Ovary (tissue), 10 donors: ENCODE measurements at places on chromosomes 4 and X. TPM values are rescaled to one million over a fixed set of nuclear protein-coding genes. Genes with fewer than 3 reads are reported as not detected.

RENBP gene
- polyA plus RNA-seq: 1.2 TPM

POU4F2 gene
- not detected for polyA plus RNA-seq

MAOA gene
- polyA plus RNA-seq: 74.2 TPM

HTATSF1 gene
- polyA plus RNA-seq: 66.6 TPM

DNA sequence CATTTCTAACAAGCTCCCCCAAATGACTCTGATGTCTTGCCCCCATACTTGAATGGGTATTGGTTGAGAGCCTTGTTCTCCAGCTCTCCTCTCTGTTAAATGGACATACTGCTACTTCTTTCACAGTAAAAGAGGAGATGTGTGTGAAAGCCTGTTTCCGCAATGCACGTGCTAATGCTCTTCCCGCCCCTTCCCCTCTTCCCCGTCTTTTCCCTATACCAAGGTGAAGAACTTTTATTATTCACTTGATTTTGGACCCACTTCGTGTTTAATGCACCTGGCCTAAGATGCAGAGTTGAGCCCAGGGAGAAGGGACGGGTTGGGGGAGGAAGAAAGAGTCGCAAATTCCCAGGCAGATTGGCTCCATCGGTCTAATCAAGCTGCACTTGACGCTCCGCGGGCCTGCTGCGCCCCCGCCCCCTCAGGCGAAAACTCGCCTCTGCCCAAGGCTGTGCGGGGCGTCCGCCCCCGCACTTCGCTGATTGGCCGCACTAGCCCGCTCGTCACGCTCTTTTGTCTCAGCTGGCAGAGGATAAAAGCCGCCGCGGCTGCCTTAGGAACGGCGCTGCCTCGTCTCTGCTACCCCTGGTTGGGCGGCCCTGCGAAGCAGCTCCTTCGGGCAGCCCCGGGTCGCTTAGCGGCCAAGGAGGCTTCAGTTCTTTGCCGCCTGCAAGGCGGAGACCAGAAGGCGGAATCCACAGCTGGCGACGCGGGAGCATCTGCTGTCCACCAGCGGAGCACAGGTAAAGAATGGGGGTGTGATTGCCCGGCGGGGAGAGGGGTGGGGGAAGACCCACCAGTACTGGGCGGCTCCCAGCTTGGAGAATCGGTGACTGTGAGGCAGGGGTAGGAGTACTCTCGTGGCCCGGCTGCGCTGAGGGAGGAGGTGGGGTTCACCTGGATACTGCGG lies at the start of gene ZCCHC12:
Gene ZCCHC12 (plus strand): TSS at position 562 of the 910 bp plus-strand sequence. CDS start 1,421 bp downstream, outside the sequence.
- no peaks in the 10 kb centered on the region for H3K27me3 ChIP-seq
- H3K4me3 ChIP-seq: peak within 1 kb of the TSS; percentile 21
- no peaks in the 10 kb centered on the region for H3K4me1 ChIP-seq

GRCh38 chrX:776529-777230 lies 146.1 kb downstream of the SHOX start:
- H3K36me3 ChIP-seq: no peaks in the 10 kb centered on the region
- H3K4me3 ChIP-seq: no peak overlapping the region
- H3K27ac ChIP-seq: no peak overlapping the region
- H3K27me3 ChIP-seq: no peaks in the 10 kb centered on the region
- H3K4me1 ChIP-seq: no peaks in the 10 kb centered on the region

DNA sequence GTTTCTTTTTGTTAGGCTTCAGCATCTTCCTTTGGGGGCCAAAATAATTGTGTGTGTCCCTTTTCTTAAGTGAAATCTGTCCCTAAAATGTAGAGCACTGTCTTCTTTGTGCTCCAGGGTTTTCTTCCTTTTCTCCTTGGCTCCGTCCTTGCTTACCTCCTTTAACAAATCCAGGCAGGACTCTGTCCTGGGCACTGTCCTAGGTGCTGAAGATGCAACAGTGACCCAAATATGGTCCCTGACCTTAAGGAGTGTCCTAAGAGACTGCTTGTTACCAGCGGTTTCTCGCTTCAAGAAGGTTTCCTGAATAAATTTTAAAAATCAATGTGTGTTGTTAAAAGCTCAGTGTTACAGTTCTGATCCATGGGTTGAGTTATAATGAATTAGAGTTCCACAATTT lies 471.8 kb downstream of the KCNIP4 start:
- no peak overlapping the region for H3K4me3 ChIP-seq
- no peak for DNase-seq
- no peaks in the 10 kb centered on the region for H3K36me3 ChIP-seq
- H3K27me3 ChIP-seq: no peaks in the 10 kb centered on the region
- no peaks in the 10 kb centered on the region for H3K4me1 ChIP-seq
- no peak overlapping the region for H3K27ac ChIP-seq

DNA sequence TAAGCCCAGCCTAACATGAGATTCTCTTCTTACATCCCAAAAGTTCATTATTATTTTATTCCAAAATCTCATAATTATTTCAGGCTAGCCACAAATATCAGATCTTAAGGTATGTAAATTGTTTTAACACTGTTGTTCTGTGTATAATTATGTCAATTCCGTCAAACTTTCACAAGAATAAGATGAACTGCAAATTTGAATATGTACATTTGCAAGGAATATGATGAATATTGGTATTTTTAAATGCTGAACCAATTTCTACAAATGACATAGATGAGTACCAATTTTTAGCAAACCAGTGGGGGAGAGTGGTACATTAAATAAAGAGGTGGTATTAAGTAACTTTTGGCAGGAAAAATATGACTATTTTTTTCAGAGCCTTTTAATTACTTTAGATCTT lies 282.3 kb upstream of the MAD2L1 start:
- no peak overlapping the region for H3K27ac ChIP-seq
- H3K36me3 ChIP-seq: no peaks in the 10 kb centered on the region
- no peak for DNase-seq

DNA sequence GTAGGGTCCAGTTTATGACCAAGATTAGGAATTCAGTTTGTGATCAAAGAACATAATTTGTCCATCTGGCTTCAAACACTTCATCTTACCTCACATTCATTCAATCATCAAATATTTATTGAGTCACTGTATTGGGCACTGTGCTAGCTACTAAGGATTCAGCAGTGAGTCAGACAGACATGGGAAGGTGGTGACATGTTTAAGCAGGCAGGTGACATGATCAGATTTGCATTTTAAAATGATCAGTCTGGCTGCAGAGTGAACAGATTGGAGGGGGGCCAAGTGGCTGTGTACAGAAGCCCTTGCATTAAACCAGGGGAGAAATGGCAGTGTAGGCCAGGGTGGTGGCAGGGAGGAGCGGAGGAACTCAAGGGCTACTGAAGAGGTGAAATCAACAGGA lies 25.1 kb upstream of the APLN start:
- no peaks in the 10 kb centered on the region for H3K27me3 ChIP-seq
- H3K36me3 ChIP-seq: no peaks in the 10 kb centered on the region
- DNase-seq: no peak
- no peak overlapping the region for H3K4me3 ChIP-seq
- no peak overlapping the region for H3K27ac ChIP-seq

- peaks cover 8% of the 10 kb centered on the region for H3K4me1 ChIP-seq
- no peak for DNase-seq
- H3K27ac ChIP-seq: no peak overlapping the region
- no peaks in the 10 kb centered on the region for H3K36me3 ChIP-seq
- H3K4me3 ChIP-seq: no peak overlapping the region
- no peaks in the 10 kb centered on the region for H3K27me3 ChIP-seq
These were observed 52.5 kb downstream of the SORCS2 start for GRCh38 chr4:7244751-7245320.

- DNase-seq: no peak
- no peaks in the 10 kb centered on the region for H3K36me3 ChIP-seq
- H3K4me3 ChIP-seq: no peak overlapping the region
- H3K27ac ChIP-seq: no peak overlapping the region
- no peaks in the 10 kb centered on the region for H3K4me1 ChIP-seq
These were observed 236.0 kb downstream of the CAMK2D start for GRCh38 chr4:113525521-113525920.

GRCh38 chr4:153067376-153067775 lies 131.3 kb downstream of the FHDC1 start:
- no peaks in the 10 kb centered on the region for H3K27me3 ChIP-seq
- no peak for DNase-seq
- no peak overlapping the region for H3K27ac ChIP-seq
- H3K4me1 ChIP-seq: no peaks in the 10 kb centered on the region
- H3K36me3 ChIP-seq: no peaks in the 10 kb centered on the region

DNA sequence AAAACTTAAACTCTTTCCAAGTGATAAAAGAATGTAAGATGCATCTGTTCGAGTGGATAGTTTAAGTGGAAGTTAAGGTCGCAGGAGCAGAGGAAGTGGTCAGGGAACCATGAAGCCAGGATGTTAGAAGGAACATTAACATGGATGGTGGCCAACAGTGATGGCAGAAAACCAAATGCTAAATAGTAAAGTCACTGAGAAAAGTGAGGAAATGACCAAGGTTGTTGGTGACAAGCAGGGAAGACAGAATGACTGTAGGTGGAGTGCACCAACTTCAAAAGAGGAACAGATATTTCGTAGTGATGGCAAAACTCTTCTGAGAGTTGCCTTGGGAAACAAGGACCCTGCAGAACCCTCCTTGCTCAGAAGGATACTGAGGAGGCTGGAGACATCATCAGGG lies 226.2 kb downstream of the PALLD start:
- H3K4me3 ChIP-seq: no peak overlapping the region
- H3K36me3 ChIP-seq: no peaks in the 10 kb centered on the region
- no peak for DNase-seq
- no peak overlapping the region for H3K27ac ChIP-seq
- no peaks in the 10 kb centered on the region for H3K4me1 ChIP-seq
- H3K27me3 ChIP-seq: no peaks in the 10 kb centered on the region

DNA sequence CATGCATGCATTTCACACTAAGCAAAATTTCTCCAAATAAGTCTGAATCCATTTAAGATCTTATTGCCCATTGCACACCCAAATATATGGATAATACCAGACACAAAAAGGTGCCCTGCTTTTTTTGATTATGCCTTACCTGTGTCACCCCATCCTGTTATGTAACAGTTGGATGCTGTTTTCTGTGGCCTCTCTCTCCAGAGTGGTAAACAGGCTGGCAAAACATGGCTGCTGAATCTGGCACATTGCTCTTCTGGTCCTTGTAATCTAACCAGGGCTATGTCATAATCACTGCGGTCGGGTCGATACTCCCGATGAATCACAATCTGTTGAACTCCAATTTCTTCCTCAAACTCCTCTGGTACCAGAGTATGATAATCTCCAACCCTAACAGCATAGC lies 70.1 kb downstream of the PRSS12 start:
- peaks cover 3% of the 10 kb centered on the region for H3K4me1 ChIP-seq
- H3K36me3 ChIP-seq: no peaks in the 10 kb centered on the region
- no peak for DNase-seq
- H3K4me3 ChIP-seq: no peak overlapping the region
- no peaks in the 10 kb centered on the region for H3K27me3 ChIP-seq

- H3K4me3 ChIP-seq: no peak overlapping the region
- no peaks in the 10 kb centered on the region for H3K4me1 ChIP-seq
- no peaks in the 10 kb centered on the region for H3K36me3 ChIP-seq
- DNase-seq: no peak
- no peak overlapping the region for H3K27ac ChIP-seq
These were observed 203.5 kb downstream of the RBM46 start for GRCh38 chr4:154984616-154985015.

DNA sequence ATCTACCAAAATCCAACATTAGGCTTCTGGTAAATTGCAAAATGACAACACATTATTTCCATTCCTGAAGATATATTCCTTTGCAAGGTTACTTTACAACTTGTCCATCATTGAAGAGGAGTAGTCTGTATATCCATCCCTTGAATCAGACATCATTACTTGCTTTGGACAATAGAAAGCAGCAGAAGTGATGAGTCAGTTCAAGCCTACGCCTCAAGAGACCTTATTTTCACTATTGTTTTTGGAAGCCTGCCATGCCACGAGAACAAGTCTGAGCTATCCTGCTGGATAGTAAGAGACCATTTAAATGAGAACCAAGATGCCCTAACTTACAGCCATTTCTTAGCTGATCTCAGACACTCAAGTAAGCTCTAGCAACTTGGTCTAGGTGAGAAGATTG lies 246.0 kb upstream of the HHIP start:
- H3K36me3 ChIP-seq: no peaks in the 10 kb centered on the region
- DNase-seq: no peak
- H3K4me3 ChIP-seq: no peak overlapping the region
- H3K4me1 ChIP-seq: no peaks in the 10 kb centered on the region
- no peak overlapping the region for H3K27ac ChIP-seq

DNA sequence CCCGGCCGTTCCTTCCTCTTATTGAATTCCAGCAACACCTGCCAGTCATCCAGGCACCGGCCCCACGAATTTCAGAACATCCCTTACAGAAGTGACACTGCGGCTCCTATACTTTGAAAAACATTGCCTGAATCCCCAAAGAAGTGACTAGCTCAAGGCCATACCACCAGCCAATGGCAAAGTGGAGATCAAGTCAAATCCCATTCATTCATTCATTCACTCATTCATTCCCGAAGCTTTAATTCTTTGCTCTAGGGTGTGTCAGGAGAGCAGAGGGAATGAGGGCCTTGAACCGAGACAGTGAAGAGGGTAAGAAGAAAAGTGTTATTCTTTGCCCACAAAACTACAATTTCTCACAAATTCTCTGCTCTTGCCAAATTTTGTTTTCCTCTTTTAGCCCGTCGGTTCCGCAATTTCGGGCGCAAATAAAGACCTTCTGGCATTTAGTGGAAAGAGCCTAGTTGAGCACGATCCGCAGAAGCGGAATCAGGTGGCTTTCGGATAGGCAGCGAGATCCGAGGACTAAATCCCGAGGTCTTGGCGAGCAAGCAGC lies 824 bp upstream of the HMGB3 start:
- H3K27ac ChIP-seq: no peak overlapping the region
- no peaks in the 10 kb centered on the region for H3K4me1 ChIP-seq
- DNase-seq: no peak
- no peaks in the 10 kb centered on the region for H3K27me3 ChIP-seq

DNA sequence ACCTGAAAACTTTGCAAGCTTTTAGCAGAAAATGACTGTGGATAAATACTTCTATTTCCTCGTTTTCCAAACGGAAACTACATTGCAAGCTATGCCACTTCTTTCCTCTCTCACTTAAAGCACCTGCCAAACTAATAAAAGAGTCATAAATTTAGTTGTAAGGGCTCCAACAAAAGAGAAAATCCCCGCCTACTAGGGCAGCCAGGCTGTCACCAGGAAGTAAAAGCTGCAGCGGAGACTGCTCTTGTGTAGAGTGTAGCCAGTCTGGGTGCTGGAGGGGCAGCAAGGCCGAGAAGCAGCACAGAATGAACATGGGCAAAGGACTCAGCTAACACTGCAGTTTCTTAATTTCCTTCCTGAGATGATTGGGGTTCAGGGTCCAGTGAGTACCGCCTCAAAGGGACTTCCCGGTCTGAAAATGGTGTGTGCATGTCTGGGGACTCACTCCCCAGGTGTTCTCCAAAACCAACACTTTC lies 89.3 kb upstream of the MAML3 start:
- no peaks in the 10 kb centered on the region for H3K36me3 ChIP-seq
- H3K27ac ChIP-seq: no peak overlapping the region
- no peak for DNase-seq
- no peak overlapping the region for H3K4me3 ChIP-seq

DNA sequence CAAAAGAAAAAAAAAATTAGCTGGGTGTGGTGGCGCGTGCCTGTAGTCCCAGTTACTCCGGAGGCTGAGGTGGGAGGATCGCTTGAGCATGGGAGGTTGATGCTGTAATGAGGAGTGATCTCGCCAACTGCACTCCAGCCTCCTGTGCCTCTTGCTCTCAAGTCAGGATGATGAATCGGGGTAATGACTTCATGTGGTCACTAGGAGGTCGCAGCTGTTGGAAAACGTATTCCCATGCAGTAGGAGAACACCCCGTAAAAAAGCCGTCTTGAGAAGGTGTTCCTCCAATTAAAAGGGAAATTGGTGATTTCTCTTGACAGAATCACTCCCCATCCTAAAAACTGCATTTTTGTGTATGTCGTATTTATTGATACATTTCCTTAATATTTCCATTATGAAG lies 2.2 kb downstream of the CCNB3 start:
- no peak for DNase-seq
- no peaks in the 10 kb centered on the region for H3K4me1 ChIP-seq
- H3K27me3 ChIP-seq: no peaks in the 10 kb centered on the region
- no peak overlapping the region for H3K4me3 ChIP-seq
- H3K27ac ChIP-seq: no peak overlapping the region
